Chondrocyte (in vitro differentiated cells): ENCODE measurements at places on chromosomes 6 and 20. TPM values are rescaled to one million over a fixed set of nuclear protein-coding genes. Genes with fewer than 3 reads are reported as not detected.

The LY6G6D gene
- not detected in 3 replicates for total RNA-seq

The FBXO30 gene
- 10.4 to 11.8 TPM (median 11.0 TPM) in 3 replicates for total RNA-seq

The HSPA12B gene
- 0.10 to 0.26 TPM in 2 of 3 replicates, not detected in the other for total RNA-seq

The RHAG gene
- total RNA-seq, result not detected in 3 replicates

The GLP1R gene
- total RNA-seq, result not detected in 3 replicates

The TP53TG5 gene
- not detected in 3 replicates for total RNA-seq

The CPXM1 gene
- total RNA-seq, result 6.2 to 6.4 TPM (median 6.3 TPM) in 3 replicates

The NKAPL gene
- not detected in 3 replicates for total RNA-seq

The JPH2 gene
- total RNA-seq, result 46.6 to 75.9 TPM (median 71.2 TPM) in 3 replicates

The PMEPA1 gene
- 151 to 298 TPM (median 163 TPM) in 3 replicates for total RNA-seq

The C6orf58 gene
- not detected in 3 replicates for total RNA-seq

The SUMO4 gene
- total RNA-seq, result 1.1 to 2.8 TPM (median 1.5 TPM) in 3 replicates

The RIPPLY2 gene
- not detected in 3 replicates for total RNA-seq

The PLCB4 gene
- 13.3 to 26.1 TPM (median 13.3 TPM) in 3 replicates for total RNA-seq

The CLVS2 gene
- total RNA-seq, result not detected in 3 replicates

The ZSWIM1 gene
- 7.9 to 11.3 TPM (median 8.1 TPM) in 3 replicates for total RNA-seq

The RBL1 gene
- total RNA-seq, result 4.5 to 7.5 TPM (median 5.0 TPM) in 3 replicates

The IL20RA gene
- 0.22 TPM in 1 of 3 replicates, not detected in the others for total RNA-seq

The ADAT2 gene
- total RNA-seq, result 3.0 to 5.4 TPM (median 4.8 TPM) in 3 replicates

The POPDC3 gene
- total RNA-seq, result 2.6 to 4.6 TPM (median 3.4 TPM) in 3 replicates

The RIMS4 gene
- total RNA-seq, result 1.4 to 2.1 TPM (median 1.7 TPM) in 3 replicates
